ENCODE measurements at places on chromosomes 6 and 20. TPM values are rescaled to one million over a fixed set of nuclear protein-coding genes. Genes with fewer than 3 reads are reported as not detected.

The CRNKL1 gene
- 19.7 TPM for total RNA-seq

The FILIP1 gene
- total RNA-seq: not detected

The TBX18 gene
- total RNA-seq: not detected

The SLC22A7 gene
- total RNA-seq: not detected

The RSPO3 gene
- not detected for total RNA-seq

The FHL5 gene
- not detected for total RNA-seq

The CBLN4 gene
- total RNA-seq: not detected

The RNF39 gene
- total RNA-seq: not detected

The GPR6 gene
- not detected for total RNA-seq

The TAAR9 gene
- total RNA-seq: not detected

The LAMA5 gene
- 1.2 TPM for total RNA-seq

The BPIFB2 gene
- not detected for total RNA-seq

The OOEP gene
- total RNA-seq: not detected

The GLP1R gene
- not detected for total RNA-seq

The APCDD1L gene
- total RNA-seq: not detected

The NRSN1 gene
- not detected for total RNA-seq

The C4A gene
- total RNA-seq: 4.2 TPM

The HLA-DRB1 gene
- 36.3 TPM for total RNA-seq

The CNR1 gene
- total RNA-seq: not detected

The C6orf15 gene
- total RNA-seq: not detected

The LY6G5B gene
- 23.5 TPM for total RNA-seq

The POU5F1 gene
- total RNA-seq: not detected

The SLC22A1 gene
- total RNA-seq: 0.60 TPM

The PTPRK gene
- total RNA-seq: 1.4 TPM

The RIPPLY2 gene
- total RNA-seq: not detected

The WFDC5 gene
- not detected for total RNA-seq

The PNLDC1 gene
- total RNA-seq: 0.43 TPM

The TLDC2 gene
- not detected for total RNA-seq

Measured in activated naive CD4-positive, alpha-beta T cell treated with anti-CD3 and anti-CD28 coated beads, Interleukin-2, amount 10 ng/mL, durations not matched to agents 5 hours and 36 hours (primary cell).